ENCODE measurements at places on chromosomes 16 and 17. TPM values are rescaled to one million over a fixed set of nuclear protein-coding genes. Genes with fewer than 3 reads are reported as not detected.

The ITGAD gene
- not detected for total RNA-seq

The EPN3 gene
- total RNA-seq = 0.32 TPM

The RUNDC3A gene
- total RNA-seq = 0.57 TPM

The CPPED1 gene
- total RNA-seq = 22.3 TPM

The IL17C gene
- not detected for total RNA-seq

The AXIN2 gene
- 0.95 TPM for total RNA-seq

The TBC1D3G gene
- total RNA-seq = not detected

The SPATA20 gene
- total RNA-seq = 84.5 TPM

The TBC1D28 gene
- total RNA-seq = not detected

The ETV4 gene
- 50.5 TPM for total RNA-seq

The ABCC12 gene
- 0.09 TPM for total RNA-seq

The CCNF gene
- total RNA-seq = 21.7 TPM

The MT1G gene
- total RNA-seq = not detected

The CFAP119 gene
- 9.9 TPM for total RNA-seq

The CD300LG gene
- not detected for total RNA-seq

The CCL14 gene
- not detected for total RNA-seq

The MOSMO gene
- total RNA-seq = 10.5 TPM

The HBZ gene
- total RNA-seq = not detected
